ENCODE measurements at places on chromosomes 1 and 21. TPM values are rescaled to one million over a fixed set of nuclear protein-coding genes. Genes with fewer than 3 reads are reported as not detected.

- DNase-seq = peak; percentile 89
- H3K27me3 ChIP-seq = no peaks in the 10 kb centered on the region
- peak within 1 kb of the TSS; percentile 31 for H3K4me3 ChIP-seq
- peaks cover 4% of the 10 kb centered on the region for H3K36me3 ChIP-seq
- no peak within 1 kb of the TSS for H3K27ac ChIP-seq
- no peaks in the 10 kb centered on the region for H3K4me1 ChIP-seq
Observed at GRCh38 chr1:32200226-32201010, at the start of gene CCDC28B. Gene CCDC28B (plus strand): TSS chr1:32200595. CDS start chr1:32201936, 1,341 bp downstream.

- no peaks in the 10 kb centered on the region for H3K36me3 ChIP-seq
- H3K4me3 ChIP-seq = no peak overlapping the region
Observed at GRCh38 chr1:84390226-84390625, 8.1 kb upstream of the DNASE2B start.

GRCh38 chr1:94702442-94702815 is 117.7 kb upstream of the SLC44A3 start:
- H3K36me3 ChIP-seq = no peaks in the 10 kb centered on the region
- no peak overlapping the region for H3K27ac ChIP-seq
- no peaks in the 10 kb centered on the region for H3K27me3 ChIP-seq
- no peak overlapping the region for H3K4me3 ChIP-seq
- no peak for DNase-seq

DNA sequence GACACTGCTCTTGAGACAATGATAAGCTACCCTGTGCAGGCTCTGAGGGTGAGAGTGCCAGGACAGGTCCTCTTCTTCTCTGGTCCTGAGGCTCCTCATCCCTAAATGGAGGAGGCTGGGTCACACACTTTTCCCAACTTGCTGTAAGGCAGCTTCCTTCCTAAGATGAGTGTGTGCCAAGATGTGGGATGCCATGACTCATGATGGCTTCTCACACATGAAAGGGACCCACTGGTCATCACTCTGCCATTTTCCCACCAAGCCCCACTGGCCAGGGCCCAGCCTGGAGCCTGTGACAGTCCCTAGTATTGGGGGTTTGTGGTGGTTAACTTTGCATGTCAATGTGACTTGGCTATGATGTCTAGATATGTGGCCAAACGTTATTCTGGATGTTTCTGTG is 54.4 kb downstream of the CNIH3 start:
- no peak overlapping the region for H3K27ac ChIP-seq
- H3K36me3 ChIP-seq = no peaks in the 10 kb centered on the region
- no peak overlapping the region for H3K4me3 ChIP-seq
- no peaks in the 10 kb centered on the region for H3K4me1 ChIP-seq
- no peaks in the 10 kb centered on the region for H3K27me3 ChIP-seq
- no peak for DNase-seq

- H3K4me1 ChIP-seq = no peaks in the 10 kb centered on the region
- DNase-seq = no peak
- no peak overlapping the region for H3K4me3 ChIP-seq
Observed at GRCh38 chr1:219990782-219991510, 55.4 kb downstream of the EPRS1 start.

- H3K27ac ChIP-seq = no peak overlapping the region
- DNase-seq = no peak
- H3K27me3 ChIP-seq = no peaks in the 10 kb centered on the region
- H3K36me3 ChIP-seq = no peaks in the 10 kb centered on the region
Observed at GRCh38 chr21:42461185-42461520, 34.9 kb downstream of the RSPH1 start.

DNA sequence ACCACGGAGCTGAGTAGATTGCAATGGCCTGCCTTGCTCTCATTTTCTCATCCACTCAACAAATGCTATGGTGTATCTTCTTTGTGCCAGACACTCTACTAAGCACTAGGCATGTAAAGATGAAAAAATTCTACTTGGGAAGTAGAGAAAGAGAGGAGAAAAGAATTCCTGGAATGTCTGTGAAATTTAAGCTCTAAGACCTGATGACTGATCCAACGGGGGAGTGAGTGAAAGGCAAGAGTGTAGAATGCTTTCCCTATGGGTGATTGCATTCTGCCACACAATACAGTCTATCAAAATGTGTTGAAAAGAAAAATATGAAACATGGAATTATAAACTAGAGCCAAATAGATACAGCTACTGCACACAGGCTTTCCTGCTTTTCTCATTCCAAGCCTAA is 82.3 kb downstream of the CYYR1 start:
- no peaks in the 10 kb centered on the region for H3K36me3 ChIP-seq
- no peak overlapping the region for H3K4me3 ChIP-seq
- no peak for DNase-seq
- H3K27ac ChIP-seq = no peak overlapping the region

GRCh38 chr1:214213136-214213535 is 67.8 kb upstream of the SMYD2 start:
- H3K36me3 ChIP-seq = no peaks in the 10 kb centered on the region
- peaks cover 1% of the 10 kb centered on the region for H3K27me3 ChIP-seq
- H3K4me3 ChIP-seq = no peak overlapping the region
- no peak for DNase-seq
- no peak overlapping the region for H3K27ac ChIP-seq

DNA sequence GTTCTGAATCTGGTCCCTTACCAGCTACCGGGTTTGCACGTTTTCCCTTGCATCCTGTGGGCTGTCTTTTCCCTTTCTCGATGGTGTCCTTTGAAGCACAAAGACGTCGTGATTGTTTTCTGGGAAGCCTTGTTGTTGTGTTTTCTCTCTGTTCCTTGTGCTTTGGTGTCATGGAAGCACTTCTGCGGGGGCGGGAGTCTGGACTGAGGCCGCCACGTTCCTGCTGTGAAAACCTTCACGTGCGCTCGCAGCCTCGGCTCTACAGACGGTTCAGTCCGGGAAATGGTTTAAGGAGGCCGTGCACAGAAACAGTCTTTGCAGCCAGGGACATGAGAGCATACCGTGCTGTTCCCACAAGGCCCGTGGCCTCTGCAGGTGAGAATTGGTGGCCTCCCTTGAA is 68.5 kb downstream of the SKI start:
- no peak overlapping the region for H3K27ac ChIP-seq
- H3K4me1 ChIP-seq = no peaks in the 10 kb centered on the region
- no peak for DNase-seq
- H3K36me3 ChIP-seq = no peaks in the 10 kb centered on the region
- H3K27me3 ChIP-seq = no peaks in the 10 kb centered on the region

- H3K4me3 ChIP-seq = no peak overlapping the region
- H3K4me1 ChIP-seq = peaks cover 10% of the 10 kb centered on the region
- H3K27ac ChIP-seq = no peak overlapping the region
- no peaks in the 10 kb centered on the region for H3K27me3 ChIP-seq
- DNase-seq = no peak
Observed at GRCh38 chr1:67801903-67802302, 31.4 kb downstream of the GNG12 start.

DNA sequence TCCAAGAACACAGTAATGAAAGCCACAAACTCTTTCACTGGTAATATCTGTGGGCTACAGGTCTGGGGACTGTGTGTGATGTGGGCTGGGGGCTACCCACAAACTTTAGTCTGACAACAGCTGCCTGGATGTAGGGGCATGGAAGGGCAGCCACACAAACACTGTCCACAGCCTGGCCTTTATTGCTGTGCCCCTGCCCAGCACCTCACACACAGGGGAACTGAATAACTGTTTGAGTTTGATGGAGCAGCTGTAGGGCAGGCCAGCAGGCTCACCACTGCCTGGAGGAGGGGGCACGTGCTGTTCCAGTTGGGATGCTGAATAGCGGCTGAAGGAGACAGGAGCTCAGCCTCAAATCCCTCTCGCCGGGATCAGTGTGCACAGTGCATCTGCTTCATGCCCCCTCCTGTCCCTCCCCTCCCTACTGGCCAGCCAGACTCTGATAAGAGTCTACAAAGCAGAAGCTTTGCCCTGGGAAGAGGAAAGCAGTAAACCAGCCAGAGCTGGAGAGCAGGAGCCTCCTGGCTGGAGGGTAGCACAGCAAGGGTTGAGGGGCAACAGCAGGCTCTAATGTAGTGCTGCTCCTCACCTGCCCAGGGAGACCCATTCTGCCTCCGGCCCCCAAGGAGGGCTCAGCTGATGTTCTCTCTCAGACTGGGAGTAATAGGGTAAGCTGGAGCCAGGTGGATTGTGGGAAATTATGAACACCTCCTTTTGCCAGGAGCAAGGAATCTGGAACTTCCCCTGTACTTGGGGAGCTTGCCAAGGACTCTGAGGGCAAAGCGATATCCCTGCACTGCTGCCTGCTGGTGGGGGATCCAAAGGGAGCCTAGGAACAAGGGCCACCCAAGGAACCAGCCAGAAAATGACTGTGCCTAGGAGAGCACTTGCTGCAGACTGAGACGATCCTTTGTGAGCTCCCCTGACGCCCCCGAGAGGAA is 70.2 kb upstream of the GOLT1A start:
- H3K27me3 ChIP-seq = no peaks in the 10 kb centered on the region
- H3K36me3 ChIP-seq = no peaks in the 10 kb centered on the region
- H3K27ac ChIP-seq = no peak overlapping the region
- H3K4me1 ChIP-seq = no peaks in the 10 kb centered on the region
- no peak for DNase-seq

GRCh38 chr1:17239420-17239819 is 9.5 kb upstream of the PADI3 start:
- H3K36me3 ChIP-seq = no peaks in the 10 kb centered on the region
- peak; percentile 44 for DNase-seq
- H3K27me3 ChIP-seq = no peaks in the 10 kb centered on the region
- no peak overlapping the region for H3K4me3 ChIP-seq
- no peaks in the 10 kb centered on the region for H3K4me1 ChIP-seq
- no peak overlapping the region for H3K27ac ChIP-seq

- no peak overlapping the region for H3K27ac ChIP-seq
- no peaks in the 10 kb centered on the region for H3K27me3 ChIP-seq
- DNase-seq = no peak
- H3K36me3 ChIP-seq = peaks cover 12% of the 10 kb centered on the region
Observed at GRCh38 chr1:214377485-214377884, 96.5 kb downstream of the SMYD2 start.

DNA sequence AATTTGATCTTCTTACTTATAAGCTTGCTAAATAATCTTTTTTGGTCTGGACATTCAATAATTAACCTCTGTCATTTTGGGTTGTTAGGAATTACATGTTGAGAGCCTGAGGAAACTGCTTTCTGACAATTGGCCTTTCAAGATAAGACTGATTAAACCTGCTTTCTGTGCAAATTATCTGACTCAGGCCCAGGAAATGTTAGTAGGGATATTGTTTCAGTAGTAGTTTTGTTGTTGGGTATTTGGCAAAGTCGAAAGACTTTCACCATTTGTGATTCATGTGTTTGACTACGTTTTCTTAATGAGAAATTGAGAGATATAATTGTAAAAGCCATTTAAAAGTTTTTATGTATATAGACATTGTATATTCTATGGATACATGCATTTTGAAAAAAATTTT is 81.1 kb upstream of the GPR88 start:
- H3K36me3 ChIP-seq = no peaks in the 10 kb centered on the region
- H3K4me3 ChIP-seq = no peak overlapping the region
- no peaks in the 10 kb centered on the region for H3K27me3 ChIP-seq
- H3K27ac ChIP-seq = no peak overlapping the region
- no peak for DNase-seq
- no peaks in the 10 kb centered on the region for H3K4me1 ChIP-seq

GRCh38 chr1:172378109-172378760 is 42.2 kb upstream of the C1orf105 start:
- no peaks in the 10 kb centered on the region for H3K27me3 ChIP-seq
- no peaks in the 10 kb centered on the region for H3K36me3 ChIP-seq
- H3K4me3 ChIP-seq = no peak overlapping the region
- no peaks in the 10 kb centered on the region for H3K4me1 ChIP-seq

- no peaks in the 10 kb centered on the region for H3K36me3 ChIP-seq
- DNase-seq = no peak
- no peaks in the 10 kb centered on the region for H3K27me3 ChIP-seq
- H3K27ac ChIP-seq = no peak overlapping the region
Observed at GRCh38 chr21:28272272-28272992, 720.2 kb downstream of the LTN1 start.

GRCh38 chr1:48181669-48182367 is 40.7 kb upstream of the SLC5A9 start:
- no peaks in the 10 kb centered on the region for H3K27me3 ChIP-seq
- no peak overlapping the region for H3K4me3 ChIP-seq
- no peaks in the 10 kb centered on the region for H3K4me1 ChIP-seq
- no peak overlapping the region for H3K27ac ChIP-seq
- no peak for DNase-seq

DNA sequence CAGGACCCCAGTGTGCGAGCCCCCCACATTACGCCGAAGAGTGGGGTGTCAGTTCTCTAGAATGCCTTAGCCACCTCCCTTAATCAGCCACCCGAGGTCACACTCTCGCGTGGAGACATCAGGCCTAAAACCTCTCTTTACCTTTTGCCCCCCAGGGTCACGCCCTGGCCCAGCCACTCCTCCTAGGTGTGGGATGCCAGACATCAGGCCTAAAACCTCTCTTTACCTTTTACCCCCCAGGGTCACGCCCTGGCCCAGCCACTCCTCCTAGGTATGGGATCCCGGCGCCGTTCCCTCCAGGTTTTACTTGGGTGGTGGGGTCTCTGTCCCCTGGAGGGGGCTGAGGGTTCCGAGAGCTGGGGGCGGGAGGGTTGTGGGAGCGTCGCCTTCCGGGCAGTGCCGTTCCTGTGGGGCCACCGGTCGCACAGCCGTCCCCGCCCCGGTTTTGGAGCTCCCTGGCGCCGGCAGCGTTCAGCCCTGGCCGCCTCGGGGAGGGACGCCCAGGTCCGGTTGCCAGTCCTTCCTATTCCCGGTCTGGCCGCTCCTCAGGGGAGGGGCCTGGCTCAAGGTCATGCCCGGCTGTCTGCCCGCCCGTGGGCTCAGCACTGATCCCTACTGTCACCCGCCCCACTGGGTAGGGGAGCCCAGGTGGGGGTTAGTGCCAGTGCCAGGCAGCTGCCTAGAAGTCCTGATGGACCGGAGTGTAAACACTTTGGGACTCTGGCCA is 882 bp downstream of the VPS13D start:
- no peaks in the 10 kb centered on the region for H3K27me3 ChIP-seq
- no peaks in the 10 kb centered on the region for H3K4me1 ChIP-seq
- H3K36me3 ChIP-seq = peaks cover 3% of the 10 kb centered on the region
- DNase-seq = peak; percentile 84
- H3K4me3 ChIP-seq = peak overlapping the region; percentile 94

Gene S100A12
- total RNA-seq = 23.6 TPM

Gene ADCY10
- total RNA-seq = 0.16 TPM

Gene VSIG8
- total RNA-seq = 0.21 TPM

Gene MMP23B
- total RNA-seq = 74.5 TPM

Gene RWDD3
- 16.7 TPM for total RNA-seq

Gene ALPL
- total RNA-seq = 22.3 TPM

Gene TBCE
- 22.2 TPM for total RNA-seq

Measured in aorta (tissue), 5 donors.